ENCODE measurements at places on chromosomes 16 and 17. TPM values are rescaled to one million over a fixed set of nuclear protein-coding genes. Genes with fewer than 3 reads are reported as not detected.

DNA sequence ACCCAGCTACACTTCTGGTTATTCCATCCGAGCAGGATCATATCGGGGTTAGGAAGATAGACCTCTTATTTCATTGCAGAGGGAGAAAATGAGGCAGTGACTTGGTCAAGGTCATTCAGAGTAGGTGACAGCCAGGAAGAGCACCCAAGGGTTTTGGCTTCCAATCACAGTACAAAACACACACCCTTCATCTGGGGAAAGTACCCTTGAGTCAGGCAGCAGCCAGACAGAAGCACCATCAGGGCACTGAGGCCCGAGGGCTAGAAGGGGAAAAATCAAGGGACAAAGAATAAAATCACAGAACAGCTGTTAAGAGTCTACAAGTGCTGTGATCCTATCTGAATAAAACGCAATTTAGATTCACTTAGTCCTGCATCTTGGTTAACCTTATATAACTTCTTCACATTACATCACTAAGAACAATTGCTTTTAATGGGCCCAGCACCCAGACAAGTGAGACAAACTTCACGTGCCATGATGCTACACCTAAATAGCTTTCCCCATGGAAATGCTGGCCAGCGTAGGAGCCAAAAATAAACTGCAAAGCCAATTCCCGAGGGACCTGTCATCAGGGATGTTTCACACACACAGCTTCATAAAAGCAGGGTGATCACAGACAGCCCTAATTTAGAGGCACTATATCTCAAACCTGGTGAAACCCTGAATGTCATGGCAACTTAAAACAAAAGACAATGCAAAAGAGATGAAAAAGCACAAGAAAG, 4.9 kb downstream of the UBE2O start:
- no peaks in the 10 kb centered on the region for H3K36me3 ChIP-seq
- no peak overlapping the region for H3K4me3 ChIP-seq

DNA sequence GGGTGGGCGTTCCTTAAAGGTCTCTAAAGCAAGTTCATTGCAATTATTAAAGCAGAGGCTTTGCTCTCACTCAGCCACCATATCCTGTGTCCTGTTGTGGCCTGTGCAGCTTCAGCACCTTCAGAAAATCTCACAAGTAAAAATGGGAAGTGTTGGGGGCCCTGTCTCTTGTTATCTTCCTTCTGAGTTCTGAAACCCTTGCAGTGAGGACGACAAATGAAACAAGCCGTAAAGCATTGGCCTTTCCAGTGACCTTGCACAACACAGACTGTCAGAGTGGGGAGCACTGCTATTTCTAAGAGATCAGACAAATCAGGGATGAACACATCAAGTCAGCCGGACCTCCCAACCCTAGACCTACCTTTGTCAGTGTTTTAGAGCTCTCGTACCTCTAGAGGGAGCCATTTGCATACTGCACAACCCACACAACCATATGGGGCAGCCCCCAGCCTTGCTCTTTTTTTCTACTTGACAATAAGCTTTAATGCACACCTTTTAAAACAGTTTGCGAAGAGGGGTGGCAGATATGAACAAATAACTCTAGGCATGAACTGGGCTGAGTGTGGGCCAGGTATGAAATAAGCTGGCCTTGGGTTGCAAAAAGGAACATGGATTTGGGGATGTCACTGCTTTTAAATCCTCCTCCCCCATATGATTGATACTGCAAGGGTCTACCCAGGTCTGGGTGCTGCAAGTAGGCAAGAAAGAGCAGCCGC, 89.8 kb downstream of the KATNIP start:
- H3K27me3 ChIP-seq = no peaks in the 10 kb centered on the region
- no peaks in the 10 kb centered on the region for H3K4me1 ChIP-seq
- H3K36me3 ChIP-seq = peaks cover 2% of the 10 kb centered on the region
- no peak for DNase-seq
- no peak overlapping the region for H3K27ac ChIP-seq
- no peak overlapping the region for H3K4me3 ChIP-seq

- no peak overlapping the region for H3K4me3 ChIP-seq
- H3K4me1 ChIP-seq = no peaks in the 10 kb centered on the region
- H3K27me3 ChIP-seq = peaks cover 3% of the 10 kb centered on the region
Measured at GRCh38 chr16:49027420-49027819, 254.2 kb downstream of the CBLN1 start.

DNA sequence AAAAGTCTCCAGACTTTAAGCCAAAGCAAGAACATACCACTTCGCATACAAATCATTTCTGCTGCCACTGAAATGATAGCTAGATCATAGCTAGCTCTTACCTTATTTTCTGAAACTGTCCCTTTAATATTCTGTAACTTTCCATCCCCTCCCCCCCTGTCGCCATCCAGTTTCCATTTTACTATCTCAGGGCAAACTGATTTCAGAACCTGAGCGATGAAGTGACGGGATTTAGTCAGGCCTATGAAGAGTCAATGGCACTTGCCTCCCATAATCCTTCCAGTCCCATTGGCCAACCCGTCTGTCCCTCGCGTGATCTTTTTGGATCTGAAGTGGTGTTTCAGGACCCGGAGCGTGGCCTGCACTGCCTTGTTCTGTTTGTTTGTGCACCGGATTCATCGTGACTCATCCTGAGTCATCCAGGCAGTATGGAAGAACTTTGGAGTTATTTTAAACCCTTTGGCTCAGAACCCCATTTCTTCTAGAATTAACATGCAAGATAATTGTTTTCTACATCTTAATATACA, 199.8 kb upstream of the CHMP6 start:
- DNase-seq = no peak
- H3K4me3 ChIP-seq = peak overlapping the region; percentile 36
- peaks cover 90% of the 10 kb centered on the region for H3K4me1 ChIP-seq
- no peaks in the 10 kb centered on the region for H3K27me3 ChIP-seq
- H3K27ac ChIP-seq = peak overlapping the region; percentile 98
- H3K36me3 ChIP-seq = peaks cover 4% of the 10 kb centered on the region

- peaks cover 1% of the 10 kb centered on the region for H3K36me3 ChIP-seq
- no peak overlapping the region for H3K4me3 ChIP-seq
- H3K27ac ChIP-seq = peak overlapping the region; percentile 76
Measured at GRCh38 chr17:67400193-67400592, 23.1 kb downstream of the PITPNC1 start.

Gene KRTAP4-1
- total RNA-seq = not detected

Gene SNAI3
- total RNA-seq = not detected
